ENCODE measurements at places on chromosomes 4 and X.
A peak's percentile ranks its signal among the peaks of the same experiment; 100 is the strongest.

GRCh38 chrX:40511258-40511657 lies 69.5 kb upstream of the ATP6AP2 start:
- no peak for DNase-seq

DNA sequence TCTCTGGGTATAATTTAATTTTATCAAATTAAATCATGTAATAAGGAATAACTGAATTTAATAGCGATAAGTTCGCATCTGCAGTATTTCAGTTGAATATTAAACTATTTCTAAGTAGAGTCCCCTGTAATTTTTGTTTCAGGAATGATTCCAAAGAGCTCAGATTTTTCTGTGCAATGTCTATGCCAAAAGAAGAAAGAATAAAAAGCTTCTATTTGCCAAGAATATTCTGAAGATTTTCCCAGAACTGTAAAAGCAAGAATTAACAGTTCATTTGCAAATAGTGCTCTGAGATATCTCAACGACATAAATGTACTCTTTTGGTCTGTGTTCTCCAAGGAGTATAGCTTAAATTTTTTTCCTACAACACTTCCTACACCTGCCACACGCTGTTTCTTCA lies 1242.8 kb upstream of the DIAPH2 start:
- DNase-seq: no peak

GRCh38 chr4:177680308-177680707 lies 238.1 kb upstream of the AGA start:
- no peak for DNase-seq

- peak; percentile 54 for DNase-seq
Observed at GRCh38 chr4:168514249-168514852, 17.5 kb downstream of the PALLD start.

- DNase-seq: no peak
Observed at GRCh38 chrX:63424063-63424462, 72.9 kb upstream of the SPIN4 start.

DNA sequence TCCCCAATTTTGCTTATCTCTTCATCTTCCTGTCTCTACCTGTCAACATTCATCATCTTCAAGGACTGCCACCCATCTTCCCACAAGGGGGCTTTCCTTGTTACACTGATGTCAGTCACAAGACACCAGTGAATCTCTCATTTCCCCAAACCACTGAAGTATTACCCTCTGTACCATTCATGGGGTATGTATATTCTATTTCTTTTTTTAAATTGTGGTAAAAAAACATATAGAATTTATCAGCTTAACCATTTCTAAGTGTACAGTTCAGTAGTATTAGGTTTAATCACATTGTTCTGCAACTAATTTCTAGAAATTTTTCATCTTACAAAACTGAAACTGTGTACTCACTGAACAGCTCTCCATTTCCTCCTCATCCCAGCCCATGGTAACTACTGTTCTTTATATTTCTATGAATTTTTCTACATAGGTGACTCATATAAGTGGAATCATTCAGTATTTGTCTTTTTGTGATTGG lies 98.6 kb downstream of the LARP7 start:
- no peak for DNase-seq

Data from ACHN (cell line).